Right cardiac atrium (tissue), 5 donors: ENCODE measurements at places on chromosomes 7 and 10. TPM values are rescaled to one million over a fixed set of nuclear protein-coding genes. Genes with fewer than 3 reads are reported as not detected.
A peak's percentile ranks its signal among the peaks of the same experiment; 100 is the strongest.

DNA sequence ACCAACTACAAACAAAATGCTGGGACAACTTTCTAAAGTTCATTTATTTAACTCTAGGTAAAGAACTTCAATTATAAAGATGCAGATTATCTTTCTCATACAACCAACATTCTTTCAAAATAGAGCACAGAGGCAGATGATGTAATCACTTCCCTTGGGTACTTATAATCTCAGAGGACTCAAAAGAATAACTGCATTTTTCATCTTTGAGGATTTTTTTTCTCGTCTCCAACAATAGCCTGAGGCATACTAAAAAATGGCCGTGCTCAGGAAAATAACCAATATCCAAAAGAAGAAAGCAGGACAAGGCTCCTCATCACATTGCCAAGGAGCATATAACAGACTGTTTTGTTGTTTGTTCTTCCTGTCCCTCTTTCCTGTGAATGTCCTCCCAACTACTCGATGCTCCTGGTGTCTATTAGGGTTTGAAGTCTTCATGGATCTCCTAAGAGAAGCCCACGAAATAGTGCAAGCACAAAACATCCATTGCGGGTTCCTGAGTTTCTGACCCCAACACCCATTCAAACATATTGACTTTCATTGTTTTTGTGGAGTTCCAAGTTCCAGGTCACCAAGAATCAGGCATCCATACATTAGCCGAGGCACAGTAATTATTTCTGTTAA, 182.9 kb downstream of the SORCS1 start:
- no peak for DNase-seq

DNA sequence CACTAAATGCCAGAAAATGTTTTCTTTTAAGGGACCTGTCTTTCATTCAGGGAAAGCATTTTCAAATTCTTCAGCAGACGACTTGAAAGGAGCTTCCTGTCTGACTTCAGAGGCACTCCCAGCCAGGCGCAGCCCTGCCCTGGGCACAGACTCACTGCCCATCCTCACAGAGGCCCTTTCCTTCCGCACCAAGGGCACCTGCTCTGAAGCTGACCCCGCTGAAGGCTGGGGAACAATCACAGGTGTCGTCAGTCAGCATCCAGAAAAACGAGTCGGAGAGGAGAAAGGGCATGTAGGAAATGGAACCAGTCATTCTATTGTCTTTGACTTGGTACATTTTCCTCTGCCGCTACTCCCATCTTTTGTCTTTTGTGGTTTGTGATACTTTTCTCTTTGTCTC, 125.3 kb upstream of the PARD3 start:
- DNase-seq = no peak

DNA sequence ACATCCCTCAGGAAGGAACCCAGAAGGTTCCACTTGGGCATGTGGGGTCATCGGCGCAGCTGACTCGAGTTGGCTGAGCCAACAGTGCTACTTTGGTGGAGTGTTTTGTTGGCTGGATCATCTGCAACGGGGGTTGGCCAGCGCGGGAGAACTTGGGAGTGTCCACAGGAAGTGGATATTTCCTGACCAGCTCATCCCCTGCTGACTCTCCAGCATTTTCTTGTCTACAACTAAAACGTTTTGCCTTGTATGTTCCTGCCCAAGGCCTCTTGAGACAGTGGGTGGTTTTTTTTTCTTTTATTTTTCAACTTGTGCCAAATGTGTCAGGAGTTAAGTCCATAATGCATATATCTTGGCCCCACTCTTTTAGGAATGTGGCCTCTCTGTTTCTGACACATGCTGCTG, 208.6 kb downstream of the ZNF365 start:
- peak; percentile 84 for DNase-seq

DNA sequence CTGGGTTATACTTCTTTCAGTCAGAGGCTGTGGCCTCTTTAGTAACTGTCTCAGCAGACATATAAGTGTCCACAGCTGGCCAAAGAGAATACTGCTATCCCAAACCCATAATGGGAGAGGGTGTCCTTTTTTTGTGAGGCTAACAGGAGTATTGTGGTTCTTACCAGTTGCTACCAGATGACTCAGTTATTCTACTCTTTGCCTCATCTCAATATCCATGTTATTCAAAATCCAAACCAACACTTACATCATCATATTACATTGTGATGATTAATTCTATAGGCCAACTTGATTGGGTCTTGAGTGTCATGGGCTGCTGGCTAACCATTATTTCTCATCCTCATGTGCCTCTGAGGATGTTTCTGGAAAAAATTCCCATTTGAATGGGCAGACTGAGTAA, 120.9 kb downstream of the TMEM168 start:
- no peak for DNase-seq

DNA sequence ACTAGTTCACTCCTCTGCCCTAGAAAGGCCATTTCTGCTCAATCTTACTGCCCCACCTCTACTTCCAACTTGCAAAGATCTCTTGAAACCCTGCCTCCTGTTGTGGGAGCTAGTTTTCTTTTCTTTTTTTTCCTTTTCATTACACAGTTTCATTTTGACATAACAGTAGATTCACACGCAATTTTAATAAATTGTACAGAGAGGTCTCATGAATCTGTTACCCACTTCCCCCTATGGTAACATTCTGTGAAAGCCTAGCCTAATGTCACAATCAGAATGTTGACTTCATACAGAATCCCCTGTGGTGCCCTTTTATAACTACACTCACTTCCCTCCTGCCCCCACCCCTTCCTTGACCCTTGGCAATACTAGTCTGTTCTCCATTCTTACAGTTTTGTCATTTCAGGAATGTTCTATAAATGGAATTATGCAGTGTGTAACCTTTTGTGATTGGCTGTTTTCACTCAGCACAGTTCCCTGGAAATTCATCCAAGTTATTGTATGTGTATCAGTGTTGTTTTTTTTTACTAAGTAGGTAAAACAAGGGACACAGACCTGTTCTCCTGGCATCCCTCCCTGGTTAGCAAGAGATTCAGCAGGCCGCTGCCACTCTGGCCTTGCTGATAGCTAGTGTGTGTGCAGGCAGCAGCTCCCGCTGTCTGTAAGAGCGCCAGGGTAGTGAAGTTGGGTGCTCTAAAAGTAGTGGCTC, 21.5 kb downstream of the CHST3 start:
- peak; percentile 67 for DNase-seq

GRCh38 chr7:70008466-70008865, 410.2 kb downstream of the AUTS2 start:
- DNase-seq = no peak

DNA sequence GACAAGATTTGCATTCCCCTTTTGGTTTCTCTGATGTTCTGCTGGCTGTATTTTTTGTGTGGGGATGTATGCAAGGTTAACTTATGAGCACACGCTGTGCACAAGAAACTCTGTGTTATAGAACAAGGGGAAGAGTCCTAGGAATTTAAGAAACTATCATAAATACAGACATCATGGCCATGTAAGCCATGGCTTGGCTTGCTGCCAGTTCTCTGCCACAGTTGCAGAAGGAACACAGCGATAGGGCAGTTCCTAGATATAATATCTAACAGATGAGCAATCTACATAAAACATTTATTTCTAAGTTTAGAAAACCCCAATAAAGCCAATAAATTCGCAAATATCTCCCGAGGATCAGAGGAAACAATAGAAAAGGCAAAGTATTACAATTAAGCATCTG, 153.3 kb downstream of the LRRTM3 start:
- DNase-seq = peak; percentile 45

- DNase-seq = no peak
Observed at GRCh38 chr10:128687408-128687807, 561.2 kb upstream of the MKI67 start.

DNA sequence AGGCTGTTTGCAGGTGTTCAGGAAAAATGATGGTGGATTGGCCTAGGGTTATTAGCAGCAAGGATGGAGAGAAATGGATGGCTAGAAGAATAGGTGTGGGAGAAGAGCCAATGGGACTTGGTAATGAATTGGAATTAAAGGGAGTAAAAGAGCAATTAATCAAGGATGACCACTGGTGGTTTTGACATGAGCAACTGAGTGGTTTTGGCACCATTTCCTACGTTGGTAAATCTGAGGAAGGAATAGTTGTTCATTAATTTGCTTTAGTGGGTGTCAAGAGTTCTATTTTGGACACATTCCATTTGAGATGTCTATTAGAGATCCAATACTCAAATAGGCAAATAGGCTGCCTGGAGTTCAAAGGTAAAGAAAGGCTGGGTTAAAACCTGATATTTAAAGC, 38.2 kb upstream of the NRBF2 start:
- DNase-seq = no peak

The SLC29A4 gene
- total RNA-seq = 4.0 TPM

- DNase-seq = no peak
Observed at GRCh38 chr10:123781956-123782500, 109.6 kb downstream of the CPXM2 start.

DNA sequence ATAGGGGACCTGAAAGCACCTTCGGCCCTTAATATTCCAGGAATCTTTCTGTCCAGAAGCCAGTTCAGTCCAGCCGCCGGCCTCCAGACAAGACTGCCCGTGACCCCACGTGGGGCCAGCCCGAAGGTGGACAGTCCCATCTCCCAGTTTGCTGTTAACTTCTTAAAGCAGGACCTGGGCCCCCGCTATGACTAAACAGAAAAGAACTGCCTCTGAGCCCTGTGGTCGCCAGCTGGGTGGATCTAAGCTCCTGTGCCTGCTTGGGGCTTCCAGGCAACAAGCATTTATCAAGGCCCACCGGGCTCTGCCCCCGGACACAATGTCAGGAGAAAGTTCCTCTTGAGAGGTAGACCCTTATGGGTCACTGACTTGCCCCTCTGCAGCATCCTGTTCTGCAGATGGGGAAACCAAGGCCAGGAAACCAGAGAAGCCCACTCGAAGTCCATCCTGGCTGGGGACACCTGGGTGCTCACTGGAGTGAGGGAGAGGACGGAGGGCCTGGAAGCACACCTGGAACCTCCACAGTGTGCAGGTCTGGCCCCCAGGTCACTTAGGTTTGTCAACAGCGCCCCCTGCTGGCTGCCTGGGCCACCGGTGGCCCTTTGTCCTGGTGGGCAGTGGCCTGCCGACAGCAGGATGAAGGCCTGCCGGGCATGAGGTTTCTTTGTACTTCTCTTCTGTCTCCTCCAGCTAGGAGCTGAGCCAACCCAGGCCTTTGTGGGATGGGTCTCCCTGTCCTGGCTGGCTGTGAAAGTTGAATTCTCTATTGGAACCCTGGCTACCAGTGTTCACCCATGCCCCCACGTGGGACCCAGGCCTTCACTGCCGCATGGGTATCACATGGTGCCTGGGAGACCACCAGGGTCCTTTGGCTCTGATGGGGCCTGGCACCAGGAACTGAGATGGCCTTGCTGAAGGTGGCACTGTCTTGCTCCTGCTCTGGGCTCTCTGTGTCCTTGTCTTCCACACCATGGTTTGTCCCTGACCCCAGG, 128.0 kb downstream of the ZMIZ1 start:
- peak; percentile 91 for DNase-seq

- no peak for DNase-seq
Observed at GRCh38 chr7:16667355-16667754, 21.4 kb downstream of the BZW2 start.

- no peak for DNase-seq
Observed at GRCh38 chr10:43763846-43764245, 115.2 kb upstream of the ZNF32 start.

DNA sequence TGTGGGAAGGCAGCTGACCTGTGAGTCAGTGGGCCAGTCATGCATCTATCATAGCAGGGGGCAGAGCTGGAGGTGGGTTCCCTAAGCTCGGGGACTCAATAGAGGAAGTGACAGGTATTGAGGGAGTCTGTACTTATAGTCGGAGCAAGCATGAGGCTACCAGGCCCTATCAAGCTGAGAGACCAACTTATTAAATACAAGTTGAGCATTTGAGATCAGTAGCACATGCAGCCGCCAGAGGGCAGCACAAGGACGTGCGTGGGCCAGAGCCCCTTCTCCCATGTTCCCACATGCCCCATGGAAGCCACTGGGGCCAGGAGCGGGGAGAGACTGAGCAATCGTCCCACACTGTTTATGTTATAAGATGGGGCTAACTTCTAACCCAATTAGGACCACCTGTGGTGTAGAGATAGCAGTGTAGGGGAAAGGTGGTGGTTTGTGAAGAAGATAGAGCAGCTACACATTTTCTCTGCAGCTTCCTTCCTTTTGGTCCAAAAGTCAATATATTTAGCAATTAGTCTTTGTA, 13.0 kb upstream of the STK31 start:
- peak; percentile 50 for DNase-seq

- no peak for DNase-seq
Observed at GRCh38 chr7:133904776-133905175, 222.4 kb upstream of the LRGUK start.

The NRBF2 gene
- total RNA-seq = 10.3 TPM

The ARMH3 gene
- 87.3 TPM for total RNA-seq

The UNCX gene
- total RNA-seq = not detected

The AGAP9 gene
- total RNA-seq = 3.3 TPM

- no peak for DNase-seq
Observed at GRCh38 chr10:14009371-14010100, 321.2 kb downstream of the FRMD4A start.

DNA sequence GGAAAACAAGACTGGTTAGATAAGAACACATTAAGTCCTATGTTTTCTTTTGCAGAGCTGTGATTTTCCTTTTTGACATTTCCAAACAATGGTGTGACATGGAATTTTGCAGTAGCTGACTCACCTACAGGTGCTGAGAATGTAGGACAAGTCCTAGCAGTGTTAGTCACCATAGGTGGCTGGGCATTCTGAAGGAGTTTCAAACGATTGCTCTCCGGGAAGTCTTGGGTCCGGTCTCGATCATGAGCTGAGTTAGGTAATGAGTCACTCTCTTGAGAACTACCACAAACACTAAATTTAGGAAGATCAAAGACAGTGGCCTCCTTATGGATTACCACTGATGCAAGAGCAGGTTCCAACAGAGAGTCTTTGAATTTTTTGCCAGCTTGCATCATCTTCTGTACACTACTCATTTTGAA, 3.6 kb downstream of the FIGNL1 start:
- no peak for DNase-seq

The ZNF783 gene
- total RNA-seq = 7.4 TPM

The HTR7 gene
- total RNA-seq = 0.58 TPM

- peak; percentile 64 for DNase-seq
Observed at GRCh38 chr10:29252811-29253689, 35.8 kb upstream of the LYZL1 start.

The MBL2 gene
- not detected for total RNA-seq

- DNase-seq = no peak
Observed at GRCh38 chr7:92268921-92269320, 23.1 kb downstream of the ANKIB1 start.

DNA sequence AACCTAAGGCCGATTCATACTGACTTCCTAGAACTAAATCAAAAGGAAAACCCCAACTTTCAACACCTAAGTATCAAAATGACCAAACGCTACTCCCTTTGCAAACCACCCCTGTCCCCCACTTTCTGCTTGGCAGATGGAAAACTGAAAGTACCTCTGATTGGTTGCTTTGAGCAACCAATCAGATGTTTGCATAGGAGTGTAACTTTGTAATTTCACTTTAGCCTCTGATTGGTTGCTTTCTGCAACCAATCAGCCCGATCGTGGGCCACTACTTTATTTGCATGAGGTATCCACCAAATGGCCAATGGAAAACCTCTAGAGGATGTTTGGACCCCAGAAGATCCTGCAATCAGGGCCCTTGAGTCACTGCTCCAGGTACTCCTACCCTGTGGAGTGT, 12.3 kb upstream of the SNX10 start:
- no peak for DNase-seq
